GM12878 (cell line): ENCODE measurements at places on chromosomes 1 and 21. TPM values are rescaled to one million over a fixed set of nuclear protein-coding genes. Genes with fewer than 3 reads are reported as not detected.

The S100A1 gene
- not detected in 2 replicates for total RNA-seq

The CAMK2N1 gene
- 0.08 and 0.23 TPM in 2 replicates for total RNA-seq

The LRRIQ3 gene
- total RNA-seq = 1.6 and 1.9 TPM in 2 replicates

The GJA8 gene
- not detected in 2 replicates for total RNA-seq

The IGSF5 gene
- total RNA-seq = not detected in 2 replicates
